ENCODE measurements at places on chromosomes 12 and 14.

DNA sequence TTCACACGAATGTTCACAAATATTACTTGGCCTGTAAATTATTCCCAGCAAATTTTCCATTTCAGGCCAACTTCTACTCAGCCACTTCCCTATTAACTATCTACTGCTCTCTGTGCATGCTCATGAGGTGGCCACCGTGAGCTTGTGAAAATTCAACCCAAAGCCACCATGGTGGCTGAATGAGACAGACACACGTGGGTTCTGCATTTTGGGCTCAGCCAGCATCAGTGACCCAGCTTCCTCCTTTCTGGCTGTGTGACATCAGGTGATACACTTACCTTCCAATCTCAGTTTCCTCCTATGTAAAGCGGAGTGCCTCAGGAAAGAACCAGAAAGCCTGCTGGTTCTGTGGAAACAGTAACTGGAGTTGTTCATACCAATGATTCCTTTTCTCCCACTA, 175.8 kb downstream of the FOXN3 start:
- no peak for DNase-seq

GRCh38 chr12:22312336-22312735, 22.2 kb downstream of the ST8SIA1 start:
- no peak for DNase-seq

GRCh38 chr12:122423258-122424165, 1.0 kb upstream of the CLIP1 start:
- DNase-seq, result no peak

GRCh38 chr12:106631797-106632196, 49.0 kb downstream of the RFX4 start:
- peak; percentile 30 for DNase-seq

- no peak for DNase-seq
Observed at GRCh38 chr14:63492391-63492790, 50.8 kb downstream of the PPP2R5E start.

- no peak for DNase-seq
Observed at GRCh38 chr12:91361864-91362263, 179.2 kb upstream of the DCN start.

DNA sequence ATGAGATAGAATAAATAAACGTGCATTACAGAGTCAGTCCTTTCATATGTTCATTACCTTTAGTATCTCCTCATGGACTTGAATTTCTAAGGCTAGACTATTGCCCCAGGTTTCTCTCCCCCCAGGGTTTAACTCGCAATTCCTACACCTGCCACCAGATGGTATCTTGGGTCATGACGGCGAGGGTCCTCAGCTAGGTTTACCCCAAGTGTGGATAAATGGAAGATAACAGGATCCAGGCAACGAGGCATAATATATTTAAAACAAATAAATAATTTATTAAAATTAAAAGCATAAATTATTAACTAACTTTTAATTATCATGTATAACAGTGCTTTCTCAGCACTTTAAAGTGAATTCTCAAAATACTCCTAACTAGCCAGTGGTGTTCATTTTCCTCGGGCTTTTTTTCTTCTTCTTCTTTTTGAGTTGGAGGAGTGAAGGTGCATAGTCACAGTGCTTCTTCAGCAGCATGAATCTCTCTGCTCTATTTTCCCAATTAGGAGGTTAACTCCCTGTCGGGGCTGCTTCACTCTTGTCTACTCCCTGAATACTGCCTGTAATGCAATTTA, 243.5 kb upstream of the CAND1 start:
- peak; percentile 36 for DNase-seq

DNA sequence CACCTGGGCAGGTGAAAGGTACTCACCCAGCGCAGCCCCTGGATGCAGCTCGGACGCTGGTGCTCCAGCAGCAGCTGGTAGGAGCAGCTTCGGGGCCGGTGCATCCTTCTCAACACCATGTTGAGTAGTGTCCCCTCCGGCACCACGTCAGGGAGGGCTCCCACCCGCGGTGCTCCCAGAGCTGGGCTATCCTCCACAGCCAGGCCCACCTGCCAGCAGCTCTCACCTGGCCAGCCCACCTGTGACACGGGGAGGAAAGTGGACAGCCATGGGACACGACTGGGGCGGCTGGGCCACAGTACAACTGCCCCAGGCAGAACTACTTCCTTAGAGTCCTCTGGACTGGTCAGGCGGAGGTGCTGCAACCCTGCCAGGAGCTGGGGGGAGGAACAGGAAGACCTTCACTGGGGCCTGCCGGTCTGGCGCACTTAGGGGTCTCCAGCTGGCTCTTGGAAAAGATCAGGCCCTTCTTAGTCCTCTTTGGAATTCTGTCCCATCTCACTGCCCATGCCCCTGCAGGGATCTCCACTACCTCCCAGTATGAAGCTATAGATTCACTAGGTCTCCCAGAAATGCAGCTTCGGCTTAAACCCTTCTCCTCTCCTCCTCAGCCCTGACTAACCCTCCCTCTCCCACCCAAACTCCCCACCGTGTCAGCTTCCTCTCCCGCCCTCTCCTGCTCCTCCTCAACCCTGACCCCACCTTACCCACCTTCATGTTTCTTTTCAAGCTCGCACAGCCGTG, 668 bp downstream of the RAPGEF3 start:
- DNase-seq, result no peak

DNA sequence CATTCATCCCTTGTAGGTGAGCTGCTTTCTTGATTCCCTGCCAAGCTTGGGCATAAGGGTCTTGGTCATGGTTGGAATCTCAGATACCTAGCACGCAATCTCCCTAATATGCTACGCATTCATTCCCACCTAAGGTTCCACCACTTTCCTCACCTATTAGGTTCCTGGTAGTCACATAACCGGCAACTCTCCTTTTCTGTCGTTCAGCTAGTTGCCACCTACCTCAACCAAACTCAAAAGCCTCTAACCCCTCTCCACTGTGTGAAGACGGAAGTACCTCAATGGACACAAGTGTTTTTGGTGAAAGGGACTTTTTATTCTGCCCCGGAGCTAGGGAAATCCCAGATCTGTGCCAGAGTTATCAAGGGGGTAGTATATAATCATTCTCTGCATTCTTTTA, 1.3 kb upstream of the TBC1D15 start:
- DNase-seq, result no peak

GRCh38 chr14:65301862-65302539, 110.5 kb upstream of the FUT8 start:
- no peak for DNase-seq

DNA sequence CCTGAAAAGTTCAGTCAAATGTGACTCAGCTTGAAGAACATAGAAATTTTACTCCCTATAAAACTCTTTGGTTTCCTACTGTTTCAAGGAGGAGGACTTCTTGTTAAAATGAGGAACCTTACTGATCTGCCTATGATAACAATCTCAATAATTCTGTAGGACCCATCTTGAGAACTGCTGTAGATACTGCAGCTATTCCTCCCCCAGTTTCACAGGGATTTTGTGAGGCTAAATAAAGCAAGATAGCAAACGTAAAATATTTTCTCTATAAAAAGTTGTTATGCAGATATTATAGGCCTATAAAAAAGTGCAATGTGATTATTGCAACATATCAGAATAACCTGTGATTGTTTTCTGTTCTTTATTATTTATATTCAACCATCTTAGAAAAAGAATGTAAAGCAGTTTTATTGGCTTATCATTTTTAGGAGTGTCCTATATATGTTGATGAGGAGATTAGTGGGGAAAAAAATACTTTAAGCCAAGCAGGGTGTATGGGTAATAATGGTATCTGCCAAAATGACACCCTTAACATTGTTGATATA, 12.1 kb downstream of the CLEC14A start:
- no peak for DNase-seq

DNA sequence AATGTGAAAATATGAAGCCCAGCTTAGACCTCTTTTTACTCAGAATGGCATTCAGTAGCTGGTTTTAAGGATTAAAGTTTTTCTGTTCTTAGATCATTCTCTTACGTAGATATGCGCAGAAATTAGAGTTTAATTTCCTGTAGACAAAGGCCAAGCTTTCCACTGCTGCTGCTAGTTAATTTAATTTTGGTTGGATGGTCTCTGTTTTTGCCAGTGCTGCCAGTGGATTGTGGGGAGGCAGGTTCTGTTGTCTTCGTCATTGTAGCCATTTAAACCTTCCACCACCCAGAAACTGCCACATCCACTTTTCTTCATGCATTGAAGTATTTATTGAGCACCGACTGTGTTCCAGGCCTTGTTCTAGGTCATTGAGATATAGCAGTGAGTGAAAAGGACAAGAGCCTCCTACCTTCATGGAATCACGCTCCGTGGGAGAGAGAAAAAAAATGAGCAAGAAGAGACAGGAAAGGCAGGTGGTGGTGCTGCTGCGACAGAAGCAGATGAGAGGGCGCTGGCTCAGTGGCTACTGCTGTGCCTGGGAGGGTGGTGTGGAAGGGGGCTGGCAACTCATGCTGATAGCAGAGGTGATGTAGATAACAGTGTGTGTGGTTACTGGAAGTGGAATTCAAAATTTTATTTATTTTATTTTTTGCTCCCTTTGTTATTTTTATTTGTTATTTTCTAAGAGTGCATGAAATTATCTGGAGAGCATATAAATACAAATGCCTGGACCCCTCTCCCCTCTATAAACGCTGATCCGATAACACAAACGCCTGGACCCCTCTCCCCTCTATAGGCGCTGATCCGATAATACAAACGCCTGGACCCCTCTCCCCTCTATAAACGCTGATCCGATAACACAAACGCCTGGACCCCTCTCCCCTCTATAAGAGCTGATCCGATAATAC, 33.3 kb downstream of the DYNC1H1 start:
- DNase-seq, result no peak

GRCh38 chr12:8590842-8591545, 21.7 kb downstream of the AICDA start:
- no peak for DNase-seq

DNA sequence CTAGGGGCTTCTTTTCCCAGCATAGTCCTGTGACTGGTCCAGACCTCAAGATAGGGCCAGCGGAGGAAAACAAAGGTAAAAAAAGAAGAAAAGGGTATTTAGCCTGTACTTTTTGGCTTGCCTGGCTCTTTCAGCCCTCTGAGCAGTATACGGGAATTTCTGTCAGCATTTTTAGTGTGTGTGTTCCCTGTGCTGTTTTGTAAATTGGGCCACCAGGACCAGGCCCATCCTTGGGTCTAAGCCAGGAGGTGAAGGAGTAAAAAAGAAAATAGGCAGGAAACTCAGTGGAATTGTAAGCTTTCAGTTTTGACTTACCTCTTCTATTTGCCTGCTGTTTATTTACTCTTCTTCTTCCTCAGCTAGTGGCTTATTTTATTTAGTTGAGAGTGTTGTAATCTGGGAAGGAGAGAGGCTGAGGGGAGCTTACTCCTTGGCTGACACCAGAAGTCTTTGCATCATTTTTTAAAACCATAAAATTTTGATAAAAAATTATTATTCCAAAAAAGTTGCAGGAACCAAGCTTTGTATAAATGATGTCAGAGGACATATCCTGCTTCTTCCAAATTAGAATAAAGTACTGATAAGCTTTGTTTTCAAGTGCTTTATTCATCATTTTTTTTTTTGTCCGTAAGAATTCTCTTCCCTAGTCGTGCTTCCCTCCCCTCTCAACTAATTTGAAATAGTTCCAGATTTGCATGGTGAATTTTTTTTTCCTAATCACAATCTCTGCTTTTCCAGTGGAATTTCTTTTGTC, 63.7 kb downstream of the DIP2B start:
- no peak for DNase-seq

DNA sequence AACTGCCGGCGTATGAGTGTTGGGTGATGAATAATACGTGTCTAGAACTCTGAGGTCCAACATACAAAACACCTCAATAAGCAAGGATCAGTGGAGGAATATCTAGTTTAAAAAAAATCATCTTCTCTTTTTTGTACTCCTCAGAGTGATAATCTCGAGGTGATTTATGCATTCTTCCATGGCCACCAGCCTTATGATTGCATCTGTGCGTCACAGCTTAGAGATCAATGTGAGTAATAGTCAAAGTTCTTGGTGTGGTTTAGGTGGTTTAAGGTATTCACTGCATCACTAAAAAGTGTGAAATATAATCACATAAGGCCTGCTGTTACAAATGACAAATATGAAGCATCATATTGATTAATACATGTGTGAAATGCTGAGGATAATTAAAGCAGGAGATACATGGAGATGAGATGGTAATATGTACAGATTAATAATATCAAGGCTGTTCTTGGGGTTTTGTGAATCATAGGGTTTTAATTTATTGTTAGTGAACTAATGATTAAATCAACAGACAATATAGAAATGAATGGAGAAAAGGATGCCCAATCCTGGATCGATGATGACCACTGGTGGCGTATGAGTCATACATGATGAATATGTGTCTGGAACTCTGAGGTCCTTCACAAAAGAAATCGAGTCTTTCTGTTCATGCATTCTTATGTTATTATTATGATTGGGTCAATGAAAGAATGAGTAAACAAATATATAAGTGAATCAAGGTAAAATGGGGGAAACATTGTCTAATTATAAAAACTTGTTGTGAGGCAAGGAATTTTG, 68.8 kb upstream of the RTL1 start:
- no peak for DNase-seq

DNA sequence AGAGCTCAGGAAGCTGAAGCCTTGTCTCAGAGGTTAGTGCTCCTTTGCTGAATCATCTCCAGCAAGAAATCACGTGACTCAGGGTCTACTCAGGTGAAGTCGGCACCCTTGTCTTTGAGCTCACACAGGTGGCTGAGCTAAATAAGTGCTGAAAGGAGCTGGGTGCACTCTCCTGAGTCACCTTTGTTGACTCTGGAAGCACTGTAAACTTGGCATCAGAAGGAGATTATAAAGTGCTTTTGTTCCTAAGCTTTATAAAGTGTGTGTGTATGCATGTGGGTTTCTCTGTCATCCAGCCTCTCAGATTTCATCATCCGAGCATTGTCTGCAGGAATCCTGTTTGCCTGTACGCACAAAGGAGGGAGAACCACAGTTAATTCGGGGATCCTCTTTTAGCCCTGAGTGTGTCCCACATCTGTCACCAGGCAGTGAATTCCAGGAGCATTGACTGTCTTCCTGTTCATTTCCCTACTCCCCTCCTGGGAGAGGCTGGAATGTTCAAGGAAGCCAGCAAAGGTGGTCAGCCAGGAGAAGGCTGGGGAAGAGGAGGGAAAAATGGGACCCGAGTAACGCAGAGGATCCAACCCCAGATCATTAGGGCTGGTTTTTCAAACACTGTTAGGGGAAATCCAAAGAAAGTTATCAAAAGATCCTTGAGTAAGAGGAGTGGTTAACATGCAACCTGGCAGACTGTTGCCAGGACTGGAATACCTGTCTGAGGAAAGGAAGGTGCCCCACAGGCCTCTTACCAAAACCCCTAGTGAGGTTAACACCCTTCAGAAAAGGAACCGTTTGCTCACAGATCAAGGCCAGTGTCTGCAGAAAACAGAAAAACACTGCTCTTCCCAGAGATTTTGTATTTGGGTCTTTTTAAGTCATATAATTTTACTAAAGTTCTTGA, 157.5 kb upstream of the HIF1A start:
- no peak for DNase-seq

GRCh38 chr14:59540852-59541251, 35.8 kb downstream of the CCDC175 start:
- DNase-seq, result no peak

- no peak for DNase-seq
Observed at GRCh38 chr12:32918890-32919801, 22.6 kb upstream of the PKP2 start.

GRCh38 chr12:109815757-109816617, 17.2 kb downstream of the TRPV4 start:
- DNase-seq, result no peak

- no peak for DNase-seq
Observed at GRCh38 chr12:104725610-104726009, 232.5 kb downstream of the SLC41A2 start.

Data from stimulated activated effector memory CD8-positive, alpha-beta T cell treated with anti-CD3 and anti-CD28 coated beads, Interleukin-12 subunit alpha, Interleukin-12 subunit beta, amount 100 ng/mL, for 72 hours (primary cell).